Activated T-cell treated with anti-CD3 and anti-CD28 coated beads, Interleukin-2, amount 50 U/mL, for 72 hours (primary cell): ENCODE measurements at places on chromosomes 2 and 18.

- no peak overlapping the region for H3K27ac ChIP-seq
- no peak for DNase-seq
- H3K27me3 ChIP-seq, result no peaks in the 10 kb centered on the region
- H3K36me3 ChIP-seq, result peaks cover 1% of the 10 kb centered on the region
These were observed 65.4 kb downstream of the CCDC85A start for GRCh38 chr2:56248965-56249742.

DNA sequence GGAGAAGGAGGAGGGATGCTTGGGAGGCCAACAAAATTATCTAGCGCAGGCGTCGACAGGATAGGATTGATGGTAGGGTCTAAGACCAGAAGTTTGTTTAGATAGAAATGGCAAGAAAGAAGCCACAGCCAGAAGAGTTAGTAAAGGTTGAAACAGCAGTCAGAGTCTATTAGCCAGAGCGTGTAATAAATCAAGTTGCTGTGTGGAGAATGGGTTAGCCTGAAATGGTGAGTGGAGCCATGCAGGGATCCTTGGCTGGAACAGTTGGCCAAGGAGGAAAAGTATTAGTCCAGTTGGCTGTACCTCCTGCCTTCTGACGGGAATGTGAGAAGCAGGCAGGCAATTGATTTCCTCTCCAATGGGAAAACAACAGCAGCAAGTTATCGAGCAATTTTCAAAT is 190.7 kb upstream of the CCDC68 start:
- no peak for DNase-seq
- H3K4me1 ChIP-seq, result no peaks in the 10 kb centered on the region
- no peak overlapping the region for H3K4me3 ChIP-seq
- H3K36me3 ChIP-seq, result no peaks in the 10 kb centered on the region

- no peak overlapping the region for H3K27ac ChIP-seq
- H3K4me1 ChIP-seq, result no peaks in the 10 kb centered on the region
- no peak overlapping the region for H3K4me3 ChIP-seq
These were observed 804.3 kb downstream of the DCDC2C start for GRCh38 chr2:4507661-4508060.

DNA sequence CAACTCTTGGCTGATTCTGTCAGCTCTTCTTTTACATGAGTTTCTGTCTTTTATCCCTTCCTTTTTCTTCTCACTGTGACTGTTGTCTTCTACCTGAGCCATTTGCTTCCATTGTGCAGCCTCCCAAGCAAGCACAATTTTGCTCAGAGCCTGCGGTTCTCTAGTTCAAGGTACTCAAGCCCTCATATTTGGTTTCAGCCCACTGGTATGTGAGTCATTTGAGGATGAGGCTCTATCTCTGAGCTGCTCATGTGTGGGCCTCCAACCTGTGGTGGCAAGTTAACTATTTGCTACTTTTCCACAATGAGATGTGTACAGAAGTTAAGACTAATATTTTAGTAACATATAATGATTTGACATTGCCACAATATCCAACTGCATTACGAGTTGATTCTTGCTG is 183.0 kb downstream of the PHLPP1 start:
- peaks cover 8% of the 10 kb centered on the region for H3K4me1 ChIP-seq
- no peaks in the 10 kb centered on the region for H3K27me3 ChIP-seq
- H3K36me3 ChIP-seq, result peaks cover 3% of the 10 kb centered on the region
- H3K27ac ChIP-seq, result no peak overlapping the region
- no peak overlapping the region for H3K4me3 ChIP-seq
- DNase-seq, result peak; percentile 16

GRCh38 chr18:78981989-78982620 is 2.5 kb downstream of the SALL3 start:
- H3K4me1 ChIP-seq, result peaks cover 31% of the 10 kb centered on the region
- H3K36me3 ChIP-seq, result peaks cover 7% of the 10 kb centered on the region
- DNase-seq, result no peak
- H3K27ac ChIP-seq, result peak overlapping the region; percentile 1

DNA sequence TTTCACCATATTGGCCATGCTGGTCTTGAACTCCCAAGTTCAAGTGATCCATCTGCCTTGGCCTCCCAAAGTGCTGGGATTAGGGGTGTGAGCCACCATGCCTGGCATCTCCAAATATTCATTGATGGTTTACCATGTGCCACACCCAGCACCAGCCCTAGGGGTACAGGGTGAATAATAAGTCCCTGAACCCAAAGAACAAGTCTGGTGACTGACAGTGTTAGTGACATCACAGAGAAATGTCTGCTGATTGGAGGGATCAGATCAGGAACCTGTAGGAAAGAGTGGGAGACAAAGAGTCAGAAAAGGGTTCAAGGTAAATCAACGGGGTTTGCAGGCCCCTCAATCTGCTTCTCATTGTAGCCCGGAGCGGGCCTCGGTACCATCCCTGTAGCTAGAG is 118.4 kb upstream of the NABP1 start:
- peaks cover 36% of the 10 kb centered on the region for H3K27me3 ChIP-seq
- no peak overlapping the region for H3K27ac ChIP-seq
- no peaks in the 10 kb centered on the region for H3K36me3 ChIP-seq
- no peak overlapping the region for H3K4me3 ChIP-seq
- H3K4me1 ChIP-seq, result peaks cover 12% of the 10 kb centered on the region

DNA sequence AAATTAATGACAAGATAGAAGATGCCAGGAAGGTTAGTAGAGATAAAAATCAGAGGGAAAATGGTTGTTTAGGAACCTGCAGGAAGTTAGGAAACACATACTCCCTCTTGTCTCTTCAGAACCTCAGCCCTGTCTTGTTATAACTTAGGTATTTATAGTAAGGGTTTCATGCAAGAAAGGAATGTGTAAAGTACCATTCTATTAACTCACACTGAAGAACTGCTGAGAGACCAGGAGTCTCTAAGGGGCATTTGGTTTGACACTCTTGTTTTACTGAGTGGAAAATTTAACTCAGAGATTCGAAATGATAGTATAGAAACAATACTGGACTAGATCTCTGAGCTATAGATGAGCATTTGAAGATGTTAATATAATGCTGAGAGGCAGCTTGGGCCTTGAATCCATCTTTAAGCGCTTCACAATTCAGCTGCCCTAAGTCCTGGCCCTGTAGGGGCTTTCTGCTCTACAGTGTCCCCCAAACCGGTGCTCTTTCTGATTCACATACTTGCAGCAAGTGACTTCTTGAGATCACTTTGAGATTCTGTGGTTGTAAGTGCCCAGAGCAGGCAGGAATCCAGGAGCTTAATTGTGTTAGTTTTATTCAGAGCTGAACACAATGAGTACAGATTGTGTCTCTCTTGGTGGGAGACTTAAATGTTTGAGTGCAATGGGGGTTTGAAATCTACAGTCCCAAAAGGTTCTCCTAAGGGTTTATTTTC is 235.0 kb upstream of the RGPD4 start:
- no peak for DNase-seq
- no peak overlapping the region for H3K27ac ChIP-seq
- no peaks in the 10 kb centered on the region for H3K36me3 ChIP-seq
- no peak overlapping the region for H3K4me3 ChIP-seq

DNA sequence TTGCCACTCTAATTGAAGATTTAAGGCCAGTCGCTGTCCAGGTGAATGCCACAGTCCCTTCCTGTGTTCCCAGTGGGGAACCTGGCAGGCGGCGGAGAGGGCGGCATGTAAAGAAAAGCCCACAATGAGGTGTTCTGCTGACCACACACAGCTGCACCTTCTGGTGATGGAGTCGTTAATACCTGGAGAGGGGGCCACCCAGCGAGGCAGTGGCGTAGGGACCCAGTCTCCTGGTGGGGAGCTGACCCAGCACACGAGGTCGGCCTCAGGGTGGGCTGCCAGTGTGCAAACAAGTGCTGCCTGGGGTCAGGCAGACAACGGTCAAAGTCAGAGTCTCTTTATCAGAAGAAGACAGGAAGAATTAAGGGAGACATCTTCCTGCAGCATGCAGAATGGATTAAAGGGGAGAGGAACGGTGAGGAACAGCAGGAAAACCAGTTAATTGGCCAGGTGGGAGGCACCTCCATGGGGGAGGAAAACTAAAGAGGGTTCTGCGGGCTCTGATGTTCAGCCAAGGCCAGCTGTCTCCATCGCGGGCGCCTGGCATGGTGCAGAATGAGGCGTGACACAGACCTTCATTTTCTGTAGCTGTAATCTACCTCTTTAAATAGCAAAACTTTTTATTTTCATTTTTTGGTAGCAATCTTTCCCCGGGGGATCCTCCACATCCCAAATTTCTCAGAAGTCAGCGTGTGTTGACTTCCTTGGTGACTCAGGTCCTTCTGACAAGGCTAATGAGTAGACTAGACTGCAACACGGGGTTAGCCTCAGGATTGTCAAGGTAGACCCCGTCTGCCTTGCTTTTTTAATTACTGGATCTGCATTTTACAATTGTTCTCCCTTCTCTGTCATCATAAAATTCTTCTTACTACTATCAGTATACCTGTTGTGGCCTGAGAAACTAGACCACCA is 78.3 kb downstream of the SMAD7 start:
- H3K36me3 ChIP-seq, result no peaks in the 10 kb centered on the region
- H3K4me1 ChIP-seq, result peaks cover 31% of the 10 kb centered on the region
- H3K4me3 ChIP-seq, result no peak overlapping the region
- no peak for DNase-seq
- no peak overlapping the region for H3K27ac ChIP-seq

DNA sequence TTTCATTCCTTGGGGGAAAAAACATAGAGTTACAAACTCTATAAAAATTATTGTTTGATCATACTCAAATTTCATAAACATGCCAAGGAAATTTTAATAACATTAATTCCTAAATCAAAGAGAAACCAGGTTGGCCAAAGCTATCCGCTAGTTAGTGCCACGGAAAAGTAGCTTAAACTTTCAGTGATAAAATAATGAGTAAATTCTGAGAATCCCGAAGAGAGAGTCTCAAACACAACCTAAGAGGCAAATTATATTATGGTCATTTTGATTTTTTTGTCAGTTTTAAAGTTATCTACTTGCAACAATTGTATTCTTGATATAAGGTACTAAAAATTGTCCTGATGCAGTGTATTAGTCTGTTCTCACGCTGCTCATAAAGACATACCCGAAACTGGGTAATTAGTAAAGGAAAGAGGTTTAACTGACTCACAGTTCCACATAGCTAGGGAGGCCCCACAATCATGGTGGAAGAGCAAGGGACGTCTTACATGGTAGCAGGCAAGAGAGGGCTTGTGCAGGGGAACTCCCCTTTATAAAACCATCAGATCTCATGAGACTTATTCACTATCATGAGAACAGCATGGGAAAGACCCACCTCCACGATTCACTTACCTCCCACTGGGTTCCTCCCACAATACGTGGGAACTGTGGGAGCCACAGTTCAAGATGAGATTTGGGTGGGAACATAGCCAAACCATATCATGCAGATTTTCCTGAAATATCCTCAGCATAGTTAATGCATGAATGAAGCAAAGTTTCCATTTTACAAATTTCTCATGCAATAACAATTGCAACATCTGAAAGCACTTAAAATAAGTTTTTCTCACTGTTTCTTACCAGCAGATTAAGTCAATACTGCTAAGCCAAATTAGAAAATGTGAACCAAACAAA is 205.9 kb upstream of the STK17B start:
- H3K4me1 ChIP-seq, result peaks cover 20% of the 10 kb centered on the region
- peak overlapping the region; percentile 63 for H3K27ac ChIP-seq
- peak; percentile 37 for DNase-seq
- H3K36me3 ChIP-seq, result peaks cover 1% of the 10 kb centered on the region
- H3K4me3 ChIP-seq, result peak overlapping the region; percentile 51
- no peaks in the 10 kb centered on the region for H3K27me3 ChIP-seq

GRCh38 chr2:176794392-176794791 is 418.2 kb upstream of the HNRNPA3 start:
- H3K4me3 ChIP-seq, result no peak overlapping the region
- H3K27ac ChIP-seq, result no peak overlapping the region
- DNase-seq, result no peak
- H3K27me3 ChIP-seq, result peaks cover 20% of the 10 kb centered on the region
- no peaks in the 10 kb centered on the region for H3K4me1 ChIP-seq

- no peak overlapping the region for H3K4me3 ChIP-seq
- DNase-seq, result no peak
- peaks cover under 1% of the 10 kb centered on the region for H3K36me3 ChIP-seq
- no peaks in the 10 kb centered on the region for H3K27me3 ChIP-seq
These were observed 219.6 kb downstream of the PRKCE start for GRCh38 chr2:45871025-45871424.

DNA sequence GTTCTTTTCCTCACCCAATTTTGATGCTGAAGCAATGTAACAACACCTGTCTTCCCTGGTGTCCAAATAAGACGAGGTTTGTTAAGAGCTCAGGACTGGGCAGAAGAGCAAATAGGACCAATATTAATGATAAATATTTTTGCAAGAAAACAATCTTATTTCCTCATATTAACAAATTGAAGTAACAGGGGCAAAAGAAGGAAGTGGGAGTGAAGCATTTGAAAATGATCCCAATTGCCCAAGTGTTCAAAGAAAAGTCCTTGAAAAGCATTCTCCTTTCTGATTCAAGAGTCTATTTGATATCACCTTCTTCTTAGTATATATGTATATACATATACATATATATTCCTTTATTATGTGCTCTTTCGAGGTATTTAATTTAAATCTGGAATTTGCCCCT is 418.8 kb downstream of the ARHGAP15 start:
- H3K27me3 ChIP-seq, result no peaks in the 10 kb centered on the region
- peaks cover 4% of the 10 kb centered on the region for H3K36me3 ChIP-seq
- DNase-seq, result no peak
- H3K4me3 ChIP-seq, result no peak overlapping the region

- no peak overlapping the region for H3K27ac ChIP-seq
- peaks cover 8% of the 10 kb centered on the region for H3K4me1 ChIP-seq
- no peak for DNase-seq
- H3K36me3 ChIP-seq, result no peaks in the 10 kb centered on the region
These were observed 298.4 kb downstream of the NDUFA10 start for GRCh38 chr2:239726631-239727181.

- no peaks in the 10 kb centered on the region for H3K36me3 ChIP-seq
- H3K27me3 ChIP-seq, result no peaks in the 10 kb centered on the region
- H3K4me1 ChIP-seq, result no peaks in the 10 kb centered on the region
- no peak overlapping the region for H3K27ac ChIP-seq
- H3K4me3 ChIP-seq, result no peak overlapping the region
These were observed 171.2 kb downstream of the TMEM247 start for GRCh38 chr2:46650556-46651001.

GRCh38 chr2:11647834-11648600 is 22.0 kb downstream of the NTSR2 start:
- no peak overlapping the region for H3K27ac ChIP-seq
- no peaks in the 10 kb centered on the region for H3K4me1 ChIP-seq
- H3K27me3 ChIP-seq, result peaks cover 31% of the 10 kb centered on the region
- no peak overlapping the region for H3K4me3 ChIP-seq

- H3K27ac ChIP-seq, result no peak overlapping the region
- no peaks in the 10 kb centered on the region for H3K36me3 ChIP-seq
- no peak for DNase-seq
- no peak overlapping the region for H3K4me3 ChIP-seq
- no peaks in the 10 kb centered on the region for H3K4me1 ChIP-seq
These were observed 84.1 kb downstream of the BOD1L2 start for GRCh38 chr18:57230861-57231585.

- no peaks in the 10 kb centered on the region for H3K36me3 ChIP-seq
- no peak overlapping the region for H3K27ac ChIP-seq
- no peaks in the 10 kb centered on the region for H3K4me1 ChIP-seq
- DNase-seq, result no peak
- H3K4me3 ChIP-seq, result no peak overlapping the region
These were observed 205.9 kb downstream of the PTGR3 start for GRCh38 chr18:75003039-75003438.
